ENCODE measurements at places on chromosomes 5 and 9. TPM values are rescaled to one million over a fixed set of nuclear protein-coding genes. Genes with fewer than 3 reads are reported as not detected.

The HMMR gene
- 82.2 TPM for total RNA-seq

The NME5 gene
- not detected for total RNA-seq

DNA sequence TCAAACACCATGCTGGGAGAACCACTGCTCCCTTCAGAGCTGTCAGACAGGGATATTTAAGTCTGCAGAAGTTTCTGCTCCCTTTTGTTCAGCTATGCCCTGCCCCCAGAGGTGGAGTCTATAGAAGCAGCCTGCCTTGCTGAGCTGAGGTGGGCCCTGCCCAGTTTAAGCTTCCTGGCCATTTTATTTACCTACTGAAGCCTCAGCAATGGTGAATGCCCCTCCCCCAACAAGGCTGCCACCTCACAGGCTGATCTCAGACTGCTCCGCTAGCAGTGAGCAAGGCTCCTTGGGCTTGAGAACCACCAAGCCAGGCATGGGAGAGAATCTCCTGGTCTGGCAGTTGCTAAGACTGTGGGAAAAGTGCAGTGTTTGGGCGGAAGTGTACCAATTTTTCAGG lies 205.5 kb upstream of the PTGER4 start:
- H3K4me1 ChIP-seq, result peaks cover 1% of the 10 kb centered on the region
- no peak for DNase-seq
- H3K4me3 ChIP-seq, result no peak overlapping the region
- H3K36me3 ChIP-seq, result peaks cover 20% of the 10 kb centered on the region

DNA sequence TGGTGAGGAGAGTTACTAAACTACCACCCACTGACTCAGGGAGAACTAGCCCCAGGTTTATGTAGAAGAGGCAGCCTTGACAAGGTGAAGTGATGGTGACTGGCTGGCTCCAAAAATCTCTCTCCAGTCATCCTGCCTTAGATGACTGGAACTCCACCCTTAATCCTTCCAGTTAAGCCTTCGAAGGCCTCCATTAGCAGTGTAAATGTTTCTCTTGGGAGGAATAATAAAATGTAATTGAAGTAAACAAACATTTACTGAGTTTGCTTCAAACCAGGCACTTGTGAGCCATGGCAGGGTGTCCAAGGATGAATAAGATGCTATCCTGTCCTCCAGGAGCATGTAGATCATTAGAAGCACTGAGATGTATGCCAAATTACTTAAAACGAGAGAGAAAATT lies 35.5 kb downstream of the ASTN2 start:
- H3K4me1 ChIP-seq, result no peaks in the 10 kb centered on the region
- no peak for DNase-seq
- H3K27me3 ChIP-seq, result no peaks in the 10 kb centered on the region
- H3K27ac ChIP-seq, result no peak overlapping the region
- H3K36me3 ChIP-seq, result no peaks in the 10 kb centered on the region
- H3K4me3 ChIP-seq, result no peak overlapping the region

- no peak for DNase-seq
- H3K36me3 ChIP-seq, result no peaks in the 10 kb centered on the region
- no peak overlapping the region for H3K27ac ChIP-seq
- peaks cover 9% of the 10 kb centered on the region for H3K27me3 ChIP-seq
- H3K4me3 ChIP-seq, result no peak overlapping the region
Measured at GRCh38 chr9:134247918-134248631, 78.2 kb upstream of the RXRA start.

- H3K4me3 ChIP-seq, result no peak overlapping the region
- no peaks in the 10 kb centered on the region for H3K36me3 ChIP-seq
- no peak overlapping the region for H3K27ac ChIP-seq
- H3K27me3 ChIP-seq, result no peaks in the 10 kb centered on the region
- no peaks in the 10 kb centered on the region for H3K4me1 ChIP-seq
- DNase-seq, result no peak
Measured at GRCh38 chr9:116482740-116483139, 204.4 kb upstream of the TRIM32 start.

GRCh38 chr5:6710551-6711318 lies 2.5 kb upstream of the TENT4A start:
- peak; percentile 33 for DNase-seq
- peaks cover 16% of the 10 kb centered on the region for H3K4me1 ChIP-seq
- H3K27ac ChIP-seq, result no peak overlapping the region
- H3K4me3 ChIP-seq, result no peak overlapping the region
- peaks cover 5% of the 10 kb centered on the region for H3K36me3 ChIP-seq

All from activated CD8-positive, alpha-beta memory T cell treated with anti-CD3 and anti-CD28 coated beads, Interleukin-2, amount 10 ng/mL, durations not matched to agents 7 days and 5 days (primary cell).